CD8-positive, alpha-beta memory T cell (primary cell): ENCODE measurements at places on chromosomes 7 and 10. TPM values are rescaled to one million over a fixed set of nuclear protein-coding genes. Genes with fewer than 3 reads are reported as not detected.

- H3K36me3 ChIP-seq: no peaks in the 10 kb centered on the region
- no peaks in the 10 kb centered on the region for H3K27me3 ChIP-seq
- H3K27ac ChIP-seq: no peak overlapping the region
- DNase-seq: no peak
- H3K4me1 ChIP-seq: no peaks in the 10 kb centered on the region
- no peak overlapping the region for H3K4me3 ChIP-seq
These were observed 241.5 kb downstream of the ADAM12 start for GRCh38 chr10:126146771-126147170.

TCAF1 gene
- polyA plus RNA-seq: 15.0 TPM

DNA sequence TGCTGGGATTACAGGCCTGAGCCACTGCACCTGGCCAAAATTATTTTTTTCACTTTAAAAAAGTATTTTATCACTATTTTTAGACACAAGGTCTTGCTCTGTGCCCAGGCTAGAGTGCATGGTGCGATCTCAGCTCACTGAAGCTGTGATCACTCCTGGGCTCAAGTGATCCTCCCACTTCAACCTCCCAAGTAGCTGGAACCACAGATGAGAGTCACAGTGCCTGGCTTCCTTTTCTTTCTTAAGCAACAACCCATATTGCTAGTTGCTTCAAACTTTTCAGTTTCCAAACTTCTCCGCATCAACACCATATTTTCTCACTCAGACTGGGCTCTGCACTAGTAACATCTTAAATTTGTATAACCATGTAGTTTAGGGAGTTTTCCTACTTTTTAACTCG, 9.5 kb upstream of the SMC3 start:
- no peaks in the 10 kb centered on the region for H3K4me1 ChIP-seq
- no peak overlapping the region for H3K4me3 ChIP-seq
- no peaks in the 10 kb centered on the region for H3K36me3 ChIP-seq
- no peaks in the 10 kb centered on the region for H3K27me3 ChIP-seq

DNA sequence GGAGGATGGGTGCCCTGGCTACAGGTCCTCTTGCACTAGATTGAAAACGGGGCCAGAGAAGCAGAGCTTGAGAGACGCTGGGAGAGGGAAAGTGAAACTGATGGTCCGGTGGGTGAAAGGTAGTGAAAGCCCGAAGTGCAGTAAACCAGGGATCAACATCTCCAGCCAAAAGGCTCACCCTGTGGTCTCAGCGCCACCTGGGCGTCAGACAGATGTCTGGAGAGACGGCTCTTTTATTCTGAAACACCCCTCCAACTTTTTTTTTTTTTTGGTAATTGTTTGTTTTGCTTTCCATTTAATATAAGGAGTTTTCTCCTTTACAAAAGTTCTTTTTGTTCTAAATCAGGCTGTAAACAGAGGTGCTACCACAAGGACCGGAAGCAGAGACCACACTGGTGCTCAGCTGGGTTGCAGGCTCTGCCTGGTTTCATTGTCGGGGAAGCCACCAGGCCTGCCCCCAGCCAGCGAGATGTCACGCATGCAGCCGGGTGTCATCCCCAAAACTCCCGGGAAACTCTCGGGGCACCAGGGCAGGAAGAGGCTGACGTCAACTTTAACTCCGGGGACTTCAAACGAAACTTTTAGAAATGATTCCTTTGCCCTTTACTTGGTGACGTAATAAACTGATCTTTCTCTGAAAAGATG, 11.2 kb downstream of the IL2RA start:
- H3K36me3 ChIP-seq: no peaks in the 10 kb centered on the region
- H3K27me3 ChIP-seq: no peaks in the 10 kb centered on the region
- H3K4me3 ChIP-seq: peak overlapping the region; percentile 80
- DNase-seq: peak; percentile 92

DNA sequence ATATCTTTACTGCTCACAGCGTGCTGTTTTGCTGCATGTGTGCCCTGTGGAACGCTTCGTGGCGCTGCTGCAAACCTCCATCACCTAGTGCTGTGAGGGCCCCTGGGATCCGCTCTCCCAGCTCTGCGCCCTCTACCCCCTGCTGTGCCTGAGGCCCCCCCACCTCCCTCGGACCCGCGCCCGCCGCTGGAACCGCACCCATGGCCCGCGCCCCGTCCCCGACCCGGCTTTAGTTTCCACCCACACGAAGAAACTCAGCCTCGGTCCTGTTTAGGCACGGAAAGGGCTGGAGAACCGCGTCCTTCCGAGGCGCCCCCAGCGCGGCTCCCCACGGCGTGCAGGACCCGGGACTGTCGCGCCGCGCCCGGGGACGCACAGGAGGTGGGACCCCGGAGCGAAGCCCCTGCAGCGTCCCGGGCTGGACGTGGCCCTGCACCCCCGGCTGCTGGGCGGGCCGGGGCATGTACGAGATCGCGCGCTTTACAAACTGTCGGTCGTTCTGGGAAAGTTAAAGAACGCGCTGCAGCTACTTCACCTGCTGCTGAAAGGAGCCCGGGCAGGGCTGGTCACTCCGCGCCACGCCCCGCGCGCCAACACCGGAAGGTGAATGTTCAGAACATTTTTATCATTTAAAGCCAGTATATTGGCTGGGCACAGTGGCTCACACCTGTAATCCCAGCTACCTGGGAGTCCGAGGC, 54.3 kb downstream of the BMS1 start:
- H3K27ac ChIP-seq: no peak overlapping the region
- H3K27me3 ChIP-seq: no peaks in the 10 kb centered on the region
- no peaks in the 10 kb centered on the region for H3K4me1 ChIP-seq
- H3K36me3 ChIP-seq: no peaks in the 10 kb centered on the region
- H3K4me3 ChIP-seq: no peak overlapping the region
- no peak for DNase-seq

OR9A2 gene
- not detected for polyA plus RNA-seq

- H3K27me3 ChIP-seq: no peaks in the 10 kb centered on the region
- H3K4me1 ChIP-seq: no peaks in the 10 kb centered on the region
- no peak for DNase-seq
These were observed 107.6 kb downstream of the DIP2C start for GRCh38 chr10:581776-582330.

- peaks cover 35% of the 10 kb centered on the region for H3K27me3 ChIP-seq
- DNase-seq: peak; percentile 41
- peaks cover 23% of the 10 kb centered on the region for H3K4me1 ChIP-seq
- H3K27ac ChIP-seq: no peak within 1 kb of the TSS
- H3K4me3 ChIP-seq: peak within 1 kb of the TSS; percentile 50
- no peaks in the 10 kb centered on the region for H3K36me3 ChIP-seq
These were observed at the start of gene PODXL for GRCh38 chr7:131556053-131556908. Gene PODXL, minus strand, starts transcription at chr7:131556628. Its CDS starts 269 bp downstream, at chr7:131556359.

CLRN3 gene
- polyA plus RNA-seq: not detected

GRCh38 chr7:28126410-28127041, 54.1 kb downstream of the JAZF1 start:
- H3K4me3 ChIP-seq: no peak overlapping the region
- no peaks in the 10 kb centered on the region for H3K36me3 ChIP-seq
- H3K27ac ChIP-seq: no peak overlapping the region
- DNase-seq: no peak
- no peaks in the 10 kb centered on the region for H3K27me3 ChIP-seq

DNA sequence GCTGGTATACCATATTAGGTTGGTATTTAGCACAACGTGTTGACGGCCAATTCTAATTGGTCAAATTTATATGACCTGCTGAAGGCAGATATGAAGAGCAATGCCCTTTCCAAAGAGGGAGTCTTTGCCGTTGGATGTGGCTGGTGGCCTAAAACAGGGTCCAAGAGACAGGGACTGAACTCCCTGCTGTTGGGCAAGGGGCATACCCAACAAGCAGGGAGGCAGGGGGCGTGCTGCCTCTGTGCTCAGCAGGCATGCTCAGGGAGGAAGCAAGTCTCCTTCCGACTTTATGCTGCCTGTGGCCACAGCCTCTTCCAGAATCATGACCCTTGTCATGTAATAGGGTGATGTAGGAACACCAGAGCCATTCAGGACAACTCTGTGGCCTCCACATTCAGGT, 167.7 kb upstream of the NPVF start:
- no peak overlapping the region for H3K27ac ChIP-seq
- no peak for DNase-seq
- no peak overlapping the region for H3K4me3 ChIP-seq
- no peaks in the 10 kb centered on the region for H3K4me1 ChIP-seq
- H3K27me3 ChIP-seq: no peaks in the 10 kb centered on the region
- H3K36me3 ChIP-seq: no peaks in the 10 kb centered on the region

BUD31 gene
- polyA plus RNA-seq: 176 TPM

GRM8 gene
- not detected for polyA plus RNA-seq

DNA sequence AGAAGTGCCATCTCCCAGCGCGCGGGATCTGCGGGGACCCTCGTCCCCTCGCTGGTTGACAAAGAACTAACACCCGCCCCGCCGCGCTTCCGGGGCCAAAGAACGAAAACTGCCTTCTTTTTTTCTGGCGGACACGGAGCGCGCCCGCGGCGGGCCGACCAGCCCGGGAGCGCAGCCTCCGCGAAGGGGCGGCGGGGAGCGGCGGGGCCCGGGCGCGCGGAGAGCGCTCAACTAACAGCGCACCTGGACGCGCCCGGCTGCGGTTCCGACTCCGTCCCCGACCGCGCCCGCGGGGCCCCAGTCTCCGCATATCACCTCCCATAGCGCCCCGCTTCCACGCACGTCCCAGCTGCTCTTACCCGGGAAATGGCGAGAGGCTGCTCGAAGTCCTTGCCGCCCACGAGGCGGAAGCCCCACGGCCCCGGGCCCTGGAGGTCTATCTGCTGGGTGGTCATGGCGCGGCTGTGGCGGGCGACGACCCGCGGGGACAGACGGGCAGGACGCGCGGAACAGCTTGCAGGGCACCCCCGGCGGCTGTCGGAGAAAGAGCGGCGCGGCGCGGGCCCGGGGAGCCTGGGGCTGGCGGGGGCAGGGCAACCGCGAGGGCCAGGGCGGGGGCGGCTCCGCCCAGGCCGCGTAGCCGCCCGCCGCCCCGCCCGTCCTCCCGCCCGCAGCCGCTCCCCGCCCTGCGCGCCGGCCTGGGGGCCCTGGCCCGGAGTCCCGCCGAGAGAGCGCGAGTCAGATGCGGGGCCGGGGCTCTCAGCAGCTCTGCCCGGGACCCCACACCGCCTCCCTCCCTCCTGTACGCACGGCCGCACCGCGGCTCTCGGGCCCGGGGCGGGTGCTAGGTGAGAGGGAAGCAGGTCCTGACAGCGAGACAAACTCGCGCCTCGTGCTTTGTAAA, at the start of gene PDLIM1:
PDLIM1 (minus strand) TSS at position 543 of the 904 bp plus-strand sequence; CDS start at position 455, 88 bp downstream.
- no peaks in the 10 kb centered on the region for H3K36me3 ChIP-seq
- peak within 1 kb of the TSS; percentile 38 for H3K27ac ChIP-seq
- peak within 1 kb of the TSS; percentile 41 for H3K4me3 ChIP-seq
- no peaks in the 10 kb centered on the region for H3K27me3 ChIP-seq
- peak; percentile 46 for DNase-seq

DNA sequence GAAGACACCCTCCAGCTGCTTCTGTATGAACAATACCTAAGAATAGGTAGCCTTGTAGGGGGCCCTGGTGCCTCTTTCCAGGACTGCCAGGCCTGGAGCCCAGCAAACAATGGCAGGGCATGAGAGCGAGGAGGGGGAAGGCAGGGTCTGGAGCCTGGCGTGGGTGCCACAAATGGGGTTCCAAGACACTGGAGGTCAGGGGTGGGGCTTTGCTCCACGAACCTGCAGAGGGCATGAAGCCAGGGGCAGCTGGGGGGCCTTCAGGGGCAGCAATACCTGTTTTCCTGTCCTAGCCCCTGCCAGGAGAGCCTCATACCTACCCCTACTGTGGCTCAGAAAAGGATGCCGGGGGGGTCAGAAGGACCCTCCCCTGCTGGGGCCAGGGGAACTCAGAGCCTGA, 61.6 kb downstream of the SLC29A4 start:
- peaks cover 20% of the 10 kb centered on the region for H3K36me3 ChIP-seq
- H3K4me3 ChIP-seq: no peak overlapping the region

DNA sequence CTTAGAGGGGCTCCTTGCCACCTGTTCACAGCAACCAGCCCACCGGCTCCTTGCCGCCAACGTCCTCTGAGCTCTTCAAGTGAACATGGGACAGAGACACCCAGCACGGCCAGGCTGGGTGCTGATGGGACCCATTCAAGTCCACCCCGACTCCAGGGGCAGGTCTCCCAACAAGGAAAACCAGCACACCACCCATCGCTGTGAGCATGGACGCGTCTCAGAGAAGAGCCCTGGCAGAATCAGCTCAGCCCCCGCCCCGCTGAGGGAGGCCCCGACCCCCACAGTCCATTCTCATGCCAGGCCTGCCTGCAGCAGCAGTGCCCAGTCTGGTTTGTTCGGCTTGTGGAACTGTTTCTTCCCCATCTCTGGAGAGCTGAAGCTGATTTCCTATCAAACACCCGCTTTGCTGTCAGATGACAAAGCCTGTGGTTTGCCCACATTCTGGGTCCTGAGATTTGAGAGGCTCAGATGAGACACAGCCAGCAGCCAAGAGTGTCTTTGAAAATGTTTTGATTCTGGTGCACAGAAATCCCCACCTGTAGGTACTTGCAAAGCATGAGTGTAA, 216.6 kb downstream of the ZMYND11 start:
- no peak overlapping the region for H3K27ac ChIP-seq
- H3K27me3 ChIP-seq: no peaks in the 10 kb centered on the region
- no peak overlapping the region for H3K4me3 ChIP-seq
- peaks cover 12% of the 10 kb centered on the region for H3K4me1 ChIP-seq
- no peaks in the 10 kb centered on the region for H3K36me3 ChIP-seq
- DNase-seq: no peak
